ENCODE measurements at places on chromosomes 6 and 20. TPM values are rescaled to one million over a fixed set of nuclear protein-coding genes. Genes with fewer than 3 reads are reported as not detected.
A peak's percentile ranks its signal among the peaks of the same experiment; 100 is the strongest.

- no peak overlapping the region for H3K4me3 ChIP-seq
- no peaks in the 10 kb centered on the region for H3K4me1 ChIP-seq
- H3K27me3 ChIP-seq: no peaks in the 10 kb centered on the region
- H3K36me3 ChIP-seq: no peaks in the 10 kb centered on the region
Measured at GRCh38 chr6:16559071-16559470, 202.2 kb downstream of the ATXN1 start.

DNA sequence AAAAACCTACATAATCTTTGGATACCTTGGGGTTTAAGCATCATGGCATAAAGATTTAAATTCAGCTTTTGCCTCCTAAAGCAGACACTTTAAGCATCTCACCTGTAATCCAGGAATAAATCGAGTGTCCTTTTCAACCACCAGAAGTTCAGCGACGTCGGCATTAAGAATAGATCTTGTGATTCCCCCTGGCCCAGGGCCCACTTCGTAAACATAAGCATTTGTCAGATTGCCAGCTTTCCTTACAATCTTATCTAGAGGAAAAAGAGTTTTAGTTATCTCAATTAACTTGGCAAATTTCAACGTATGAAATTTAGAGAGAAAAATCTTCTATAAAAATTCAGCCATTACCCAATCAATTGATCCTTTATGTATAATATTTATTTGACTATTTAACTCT, 3.2 kb downstream of the TFB1M start:
- peaks cover 32% of the 10 kb centered on the region for H3K4me1 ChIP-seq
- H3K36me3 ChIP-seq: peaks cover 66% of the 10 kb centered on the region
- DNase-seq: no peak
- no peak overlapping the region for H3K4me3 ChIP-seq

DNA sequence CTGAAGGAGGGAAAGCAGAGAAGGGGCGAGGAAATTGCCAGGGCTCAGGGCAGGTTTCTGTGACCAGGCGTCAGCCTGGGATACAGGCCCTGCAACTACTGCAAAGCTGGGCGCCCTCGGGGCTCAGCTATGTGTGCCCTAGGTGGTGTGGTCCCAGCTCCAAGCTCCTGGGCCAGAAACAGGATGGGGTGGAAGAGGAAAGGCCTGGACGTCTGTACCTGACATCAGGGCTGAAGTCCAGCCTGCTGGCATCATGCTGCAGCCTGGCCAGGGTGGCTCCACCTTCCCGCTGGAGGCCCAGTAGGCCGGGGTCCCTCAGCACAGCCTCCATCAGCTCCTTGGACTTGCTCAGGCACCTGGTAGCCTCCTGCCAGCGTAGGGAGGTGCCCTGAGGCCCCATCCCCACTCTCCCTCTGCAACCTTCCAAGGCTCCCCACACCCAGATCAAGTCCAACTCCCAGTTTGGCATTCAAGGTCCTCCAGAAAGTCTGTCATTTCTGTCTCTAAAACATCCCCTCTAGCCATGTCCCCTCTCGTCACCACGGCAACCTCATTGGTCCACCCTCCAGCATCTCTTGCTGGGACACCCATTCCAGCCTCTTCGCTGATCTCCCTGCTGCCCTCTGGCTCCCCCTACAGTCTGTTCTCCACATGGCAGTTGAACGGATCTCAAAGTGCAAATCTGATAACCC, 38.2 kb downstream of the KIAA1755 start:
- no peak overlapping the region for H3K4me3 ChIP-seq
- peaks cover 3% of the 10 kb centered on the region for H3K4me1 ChIP-seq
- H3K27me3 ChIP-seq: peaks cover 4% of the 10 kb centered on the region
- no peaks in the 10 kb centered on the region for H3K36me3 ChIP-seq
- peak; percentile 50 for DNase-seq

GRCh38 chr6:168221000-168221399, 98.6 kb downstream of the DACT2 start:
- H3K4me1 ChIP-seq: no peaks in the 10 kb centered on the region
- H3K4me3 ChIP-seq: no peak overlapping the region
- no peaks in the 10 kb centered on the region for H3K27me3 ChIP-seq
- DNase-seq: no peak
- no peaks in the 10 kb centered on the region for H3K36me3 ChIP-seq

- peaks cover 54% of the 10 kb centered on the region for H3K27me3 ChIP-seq
- no peak for DNase-seq
- H3K27ac ChIP-seq: no peak overlapping the region
- no peaks in the 10 kb centered on the region for H3K36me3 ChIP-seq
Measured at GRCh38 chr6:21664314-21665109, 71.0 kb downstream of the SOX4 start.

Gene TREM1
- not detected for total RNA-seq

DNA sequence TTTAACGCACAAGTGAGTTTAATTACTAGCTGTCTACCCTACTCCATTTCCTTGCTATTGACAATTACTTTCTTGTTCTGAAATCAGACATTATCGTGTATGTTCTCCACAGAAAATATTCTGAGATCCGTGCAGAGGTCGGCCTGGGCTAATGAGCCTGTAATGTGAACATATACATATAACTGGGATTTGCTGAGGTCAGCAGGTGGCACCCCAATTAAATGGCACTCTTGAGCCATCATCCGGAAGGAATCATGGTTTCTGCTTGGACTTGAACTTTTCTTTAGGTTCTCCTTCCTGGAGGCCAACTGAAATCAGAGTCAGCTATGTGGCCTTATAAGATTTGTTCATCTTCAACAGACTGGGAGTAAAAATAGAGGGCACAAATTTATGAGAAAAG, 3.6 kb downstream of the HLA-DQB1 start:
- peaks cover 76% of the 10 kb centered on the region for H3K36me3 ChIP-seq
- H3K4me3 ChIP-seq: peak overlapping the region; percentile 79
- no peak for DNase-seq
- peak overlapping the region; percentile 93 for H3K27ac ChIP-seq

Gene TRAM2
- 9.1 TPM for total RNA-seq

- H3K27me3 ChIP-seq: peaks cover 55% of the 10 kb centered on the region
- no peak for DNase-seq
- H3K27ac ChIP-seq: no peak overlapping the region
- no peaks in the 10 kb centered on the region for H3K4me1 ChIP-seq
- H3K36me3 ChIP-seq: no peaks in the 10 kb centered on the region
Measured at GRCh38 chr6:50707652-50708300, 5.5 kb upstream of the TFAP2D start.

- H3K36me3 ChIP-seq: peaks cover 76% of the 10 kb centered on the region
- peak; percentile 54 for DNase-seq
- no peaks in the 10 kb centered on the region for H3K27me3 ChIP-seq
- H3K4me3 ChIP-seq: no peak overlapping the region
Measured at GRCh38 chr20:49888212-49889000, 26.9 kb downstream of the SPATA2 start.

Gene ULBP1
- 1.9 TPM for total RNA-seq

DNA sequence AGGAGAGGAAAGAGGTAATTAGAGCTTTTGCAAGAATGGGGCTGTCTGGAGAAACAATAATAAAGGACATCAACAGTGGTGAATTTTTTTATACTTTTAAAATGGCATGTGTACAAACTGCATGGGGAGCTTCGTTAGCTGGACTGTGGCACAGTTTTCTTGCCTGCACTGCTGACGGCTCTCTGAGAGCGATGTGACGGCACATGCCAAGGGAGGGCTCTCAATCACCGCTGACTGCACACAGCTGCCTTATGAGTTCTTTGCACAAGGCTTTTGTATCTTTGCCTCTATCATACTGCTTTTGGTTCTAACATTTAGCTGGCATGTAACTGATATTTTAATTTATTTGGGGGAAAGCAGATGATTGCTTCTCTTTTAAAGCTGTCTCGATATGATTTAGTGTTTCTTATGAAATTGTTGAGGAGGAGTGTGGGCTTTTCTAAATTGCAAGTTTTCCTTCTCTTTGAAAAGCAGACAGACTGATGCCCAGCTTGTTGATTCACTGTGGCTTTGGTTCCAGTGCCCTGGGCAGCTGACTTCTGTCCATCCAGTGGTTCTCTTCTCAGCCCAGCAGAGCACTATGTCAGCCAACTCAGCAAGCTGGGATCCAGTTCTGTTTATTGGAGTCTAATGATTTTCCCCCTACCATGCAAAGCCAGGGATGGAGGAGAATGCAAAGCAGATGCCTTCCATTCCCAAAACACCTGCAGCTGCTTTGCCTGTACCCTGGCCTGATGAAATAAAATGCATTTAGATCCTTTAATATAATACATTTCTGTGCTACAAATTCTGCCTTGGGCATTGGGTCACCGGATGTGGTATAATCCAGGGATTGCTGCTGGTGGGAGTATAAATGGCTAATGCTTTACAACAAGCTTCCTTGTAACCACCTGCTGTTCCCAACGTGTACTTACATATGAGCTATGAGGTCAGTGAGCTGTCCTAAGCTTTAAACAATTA, 323.9 kb downstream of the ZFAND3 start:
- peaks cover 33% of the 10 kb centered on the region for H3K36me3 ChIP-seq
- H3K4me1 ChIP-seq: no peaks in the 10 kb centered on the region
- H3K27me3 ChIP-seq: no peaks in the 10 kb centered on the region

GRCh38 chr20:61561111-61561830, 309.2 kb downstream of the CDH4 start:
- no peak overlapping the region for H3K27ac ChIP-seq
- H3K36me3 ChIP-seq: no peaks in the 10 kb centered on the region
- no peaks in the 10 kb centered on the region for H3K4me1 ChIP-seq
- H3K4me3 ChIP-seq: no peak overlapping the region

Gene TBXT
- total RNA-seq: 0.10 TPM

GRCh38 chr20:63756648-63756991, 17.0 kb downstream of the SLC2A4RG start:
- H3K4me1 ChIP-seq: no peaks in the 10 kb centered on the region
- H3K27ac ChIP-seq: no peak overlapping the region
- no peak overlapping the region for H3K4me3 ChIP-seq
- H3K27me3 ChIP-seq: peaks cover 4% of the 10 kb centered on the region

DNA sequence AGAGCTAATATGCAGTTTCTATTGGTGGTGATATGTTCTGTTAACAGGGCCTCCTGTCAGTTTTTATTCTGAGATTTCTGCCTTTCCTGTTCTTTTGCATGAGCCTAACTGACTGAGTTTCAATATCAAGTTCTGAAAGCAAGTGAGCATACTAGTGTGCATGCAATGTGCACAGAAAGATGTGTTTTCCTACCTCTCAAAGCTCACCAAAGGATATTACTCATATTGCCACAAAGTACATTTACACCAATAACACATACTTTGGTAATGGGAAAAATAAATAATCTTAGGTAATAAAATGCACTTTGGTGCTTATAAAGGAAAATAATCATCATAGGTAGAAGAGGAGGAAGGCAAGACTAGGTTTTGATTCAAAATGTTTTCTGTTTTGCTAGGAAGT, 195.0 kb downstream of the KHDC1L start:
- no peaks in the 10 kb centered on the region for H3K4me1 ChIP-seq
- no peak for DNase-seq
- no peak overlapping the region for H3K27ac ChIP-seq
- H3K36me3 ChIP-seq: peaks cover under 1% of the 10 kb centered on the region
- H3K27me3 ChIP-seq: no peaks in the 10 kb centered on the region
- no peak overlapping the region for H3K4me3 ChIP-seq

Gene DOP1A
- total RNA-seq: 30.8 TPM

GRCh38 chr6:144897441-144897921, 612.3 kb downstream of the UTRN start:
- no peaks in the 10 kb centered on the region for H3K4me1 ChIP-seq
- no peaks in the 10 kb centered on the region for H3K27me3 ChIP-seq
- DNase-seq: no peak
- no peaks in the 10 kb centered on the region for H3K36me3 ChIP-seq

Gene LAMP5
- 0.29 TPM for total RNA-seq

Gene PDRG1
- total RNA-seq: 18.7 TPM

GRCh38 chr6:23388086-23388783, 737.8 kb upstream of the NRSN1 start:
- H3K27me3 ChIP-seq: no peaks in the 10 kb centered on the region
- no peak overlapping the region for H3K27ac ChIP-seq
- no peaks in the 10 kb centered on the region for H3K4me1 ChIP-seq
- no peaks in the 10 kb centered on the region for H3K36me3 ChIP-seq

- H3K27me3 ChIP-seq: no peaks in the 10 kb centered on the region
- H3K4me3 ChIP-seq: no peak overlapping the region
- H3K36me3 ChIP-seq: no peaks in the 10 kb centered on the region
- H3K4me1 ChIP-seq: no peaks in the 10 kb centered on the region
- H3K27ac ChIP-seq: no peak overlapping the region
Measured at GRCh38 chr6:141957271-141957670, 175.5 kb upstream of the GJE1 start.

Gene VGLL2
- not detected for total RNA-seq

Gene CST2
- total RNA-seq: not detected

DNA sequence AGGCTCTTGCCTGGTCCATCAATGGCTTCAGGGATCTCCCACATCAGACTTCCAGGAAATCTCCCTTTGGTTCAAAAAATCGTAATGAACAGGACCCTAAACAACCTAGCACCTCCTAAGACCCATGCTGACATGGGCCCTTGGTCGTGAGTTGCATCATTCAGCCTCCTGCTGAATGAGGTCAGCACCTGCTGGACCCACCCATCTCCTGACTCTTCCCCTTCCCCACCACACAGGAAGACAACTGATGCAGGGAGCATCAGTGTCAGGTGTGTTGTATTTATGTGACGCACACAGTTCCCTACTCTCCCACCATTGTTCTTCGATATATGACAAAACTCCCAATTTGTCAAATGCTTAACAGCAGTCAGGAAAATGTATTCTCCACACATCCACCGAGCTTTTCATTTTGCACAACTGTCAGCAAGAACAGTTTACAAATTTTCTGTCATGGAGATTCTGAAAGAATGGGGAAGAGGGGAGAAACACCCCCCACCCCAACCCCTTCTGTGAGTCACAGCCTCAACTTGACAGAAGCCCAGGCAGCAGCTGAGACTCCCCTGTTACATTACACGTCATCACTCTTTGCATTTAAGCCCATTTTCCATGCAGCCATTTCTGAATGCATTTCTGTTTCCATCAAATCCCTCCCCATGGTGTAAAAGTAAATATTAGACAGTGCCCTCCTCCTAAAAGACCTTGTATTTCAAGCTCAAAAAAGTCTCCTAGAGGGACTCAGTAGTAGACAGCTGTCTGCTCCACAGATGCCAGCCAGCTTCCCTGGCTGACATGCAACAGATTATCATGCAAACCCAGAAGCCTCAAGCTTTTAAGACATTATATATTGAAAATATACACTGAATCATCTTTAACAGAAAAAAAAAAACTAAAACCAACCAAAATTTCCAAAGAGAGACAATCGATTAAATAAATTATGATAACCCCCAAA, 577.5 kb downstream of the PTPRT start:
- no peaks in the 10 kb centered on the region for H3K36me3 ChIP-seq
- no peak overlapping the region for H3K4me3 ChIP-seq
- H3K27me3 ChIP-seq: no peaks in the 10 kb centered on the region
- no peak overlapping the region for H3K27ac ChIP-seq
- DNase-seq: no peak
- H3K4me1 ChIP-seq: no peaks in the 10 kb centered on the region

- peaks cover 43% of the 10 kb centered on the region for H3K27me3 ChIP-seq
- no peak for DNase-seq
- H3K4me3 ChIP-seq: no peak within 1 kb of the TSS
- no peaks in the 10 kb centered on the region for H3K36me3 ChIP-seq
Measured at GRCh38 chr20:61251529-61252393, at the start of gene CDH4. Gene CDH4 (plus strand): TSS chr20:61252261.

- H3K4me1 ChIP-seq: no peaks in the 10 kb centered on the region
- no peak overlapping the region for H3K27ac ChIP-seq
- no peak overlapping the region for H3K4me3 ChIP-seq
- no peaks in the 10 kb centered on the region for H3K27me3 ChIP-seq
- no peaks in the 10 kb centered on the region for H3K36me3 ChIP-seq
Measured at GRCh38 chr6:162488444-162488843, 239.1 kb downstream of the PRKN start.

Gene OPN5
- not detected for total RNA-seq

GRCh38 chr6:114449659-114450058, 106.8 kb upstream of the HS3ST5 start:
- H3K36me3 ChIP-seq: no peaks in the 10 kb centered on the region
- H3K4me3 ChIP-seq: no peak overlapping the region
- no peaks in the 10 kb centered on the region for H3K4me1 ChIP-seq
- H3K27me3 ChIP-seq: no peaks in the 10 kb centered on the region

Gene ACSS2
- total RNA-seq: 8.4 TPM

Gene IPCEF1
- 1.8 TPM for total RNA-seq

Measured in activated B cell treated with CpG ODN at 0.5 μM for 24 hours (primary cell).